HEK293T (cell line): ENCODE measurements at places on chromosomes 3 and 15.

GRCh38 chr3:124088801-124089200, 96.9 kb upstream of the ROPN1 start:
- no peak for DNase-seq

DNA sequence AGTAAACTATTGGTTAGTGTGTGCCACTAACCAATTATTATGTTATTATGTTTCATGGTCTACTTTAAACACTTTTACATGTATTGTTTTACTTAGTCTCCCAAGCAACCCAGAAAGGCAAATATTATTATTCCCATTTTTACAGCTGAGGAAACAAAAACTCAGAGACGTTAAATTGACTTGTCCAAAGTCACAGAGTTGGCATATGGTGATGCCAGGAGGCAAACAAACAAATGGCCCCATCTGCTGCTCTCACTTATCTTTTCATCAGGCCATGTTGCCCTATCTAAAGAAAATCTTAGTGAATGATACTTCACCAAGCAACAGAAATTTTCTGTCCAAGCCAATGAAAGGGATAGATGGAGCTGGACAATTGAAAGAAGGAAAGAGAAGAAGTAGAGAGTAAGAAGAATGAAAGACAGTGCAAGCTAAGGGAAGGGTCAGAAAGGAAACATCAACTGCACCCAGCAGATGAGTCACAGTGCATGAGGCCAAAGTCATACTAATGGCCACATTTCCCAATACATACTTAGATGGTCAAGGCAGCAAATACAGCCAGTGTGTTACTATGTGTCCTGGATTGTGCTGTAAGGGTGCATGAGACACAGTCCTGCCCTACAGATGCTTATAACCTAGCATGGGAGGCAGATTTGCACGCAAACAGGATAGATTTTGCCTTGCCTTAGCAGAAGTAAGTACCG, 266.9 kb downstream of the KCNMB2 start:
- no peak for DNase-seq

DNA sequence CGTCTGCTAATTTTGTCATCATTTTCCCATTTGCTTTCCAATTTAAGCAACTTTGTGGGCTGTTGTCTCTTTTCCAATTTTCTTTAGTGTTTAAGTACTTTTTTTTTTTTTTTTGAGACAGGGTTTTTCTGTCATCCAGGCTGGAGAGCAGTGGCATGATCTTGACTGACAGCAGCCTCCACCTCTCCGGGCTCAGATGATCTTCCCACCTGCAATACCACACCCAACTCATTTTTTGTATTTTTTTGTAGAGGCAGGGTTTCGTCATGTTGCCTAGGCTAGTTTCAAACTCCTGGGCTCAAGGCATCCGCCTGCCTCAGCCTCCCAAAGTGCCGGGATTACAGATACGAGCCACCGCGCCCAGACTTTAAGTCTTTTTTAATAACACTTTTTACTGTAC, 26.2 kb upstream of the EIF4A2 start:
- DNase-seq, result no peak

DNA sequence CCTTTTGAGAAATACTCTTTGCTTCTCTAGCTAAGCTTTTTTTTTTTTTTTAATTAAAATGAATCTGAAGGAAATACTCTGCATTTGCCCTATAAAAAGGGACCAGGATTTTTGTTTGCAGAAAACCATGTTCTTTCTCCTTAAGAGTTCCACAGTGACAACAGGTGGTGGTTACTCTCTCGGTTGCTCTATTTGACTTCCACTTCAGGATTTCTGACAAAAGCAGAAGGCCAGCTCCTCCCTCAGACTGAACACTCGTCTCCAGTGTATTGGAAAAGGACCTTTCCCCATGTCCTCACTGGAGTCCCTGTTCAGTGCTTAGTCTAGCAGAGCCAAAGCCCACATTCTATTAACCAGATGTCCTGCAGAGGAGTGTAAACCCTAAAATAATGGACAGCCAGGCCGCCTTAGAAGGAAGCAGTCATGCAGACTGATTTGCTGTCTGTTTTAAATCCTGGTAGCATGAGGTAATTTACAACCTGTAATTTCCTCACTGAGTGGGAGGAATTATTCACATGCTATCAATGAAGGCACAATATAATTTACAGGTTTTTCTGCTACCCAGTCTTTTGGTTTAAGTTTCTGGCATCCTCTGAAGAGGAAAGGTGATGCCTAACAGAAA, 599.3 kb downstream of the PYDC2 start:
- DNase-seq, result no peak

DNA sequence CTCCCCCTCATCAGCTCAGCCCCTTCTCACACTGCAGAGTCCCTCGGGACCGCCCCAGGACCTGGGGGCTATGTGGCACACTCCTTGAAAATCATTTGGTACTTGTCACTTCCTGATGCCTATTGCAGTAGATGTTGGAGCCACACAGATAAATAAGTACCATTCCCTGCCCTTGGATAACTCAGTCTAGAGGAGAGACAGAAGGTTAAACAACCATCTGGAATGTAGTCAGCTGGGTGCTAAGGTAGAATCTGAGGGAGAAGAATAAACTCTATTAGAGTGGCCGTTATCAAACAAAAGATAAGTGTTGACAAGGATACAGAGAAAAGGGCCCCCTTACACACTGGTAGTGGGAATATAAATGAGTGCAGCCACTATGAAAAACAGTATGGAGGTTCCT, 112.3 kb upstream of the NR2E3 start:
- no peak for DNase-seq

GRCh38 chr3:32577581-32578556, 7.2 kb upstream of the DYNC1LI1 start:
- DNase-seq, result no peak

DNA sequence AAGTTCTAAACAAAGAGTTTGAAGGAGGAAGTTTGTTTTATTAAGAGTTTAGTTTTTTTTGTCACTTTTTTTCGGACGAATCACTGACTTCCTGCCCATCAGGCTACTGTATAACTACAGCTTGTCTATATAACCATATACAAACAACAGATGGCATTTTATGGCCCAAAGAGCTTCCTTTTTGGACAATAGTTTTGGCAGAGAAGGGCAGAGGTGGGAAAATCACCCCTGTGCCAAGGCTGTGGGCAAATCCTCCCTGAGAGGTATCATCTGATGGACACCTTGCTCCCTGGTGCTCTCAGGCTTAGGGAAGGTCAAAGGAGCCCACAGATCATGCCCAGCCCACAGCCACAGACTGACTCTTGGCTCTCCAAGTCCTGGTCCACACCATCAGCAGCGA, 113.4 kb downstream of the OXNAD1 start:
- no peak for DNase-seq

- DNase-seq, result no peak
These were observed 130.8 kb upstream of the PRR20G start for GRCh38 chr3:127418560-127419147.

- DNase-seq, result no peak
These were observed 283.0 kb downstream of the UACA start for GRCh38 chr15:70480196-70480856.

DNA sequence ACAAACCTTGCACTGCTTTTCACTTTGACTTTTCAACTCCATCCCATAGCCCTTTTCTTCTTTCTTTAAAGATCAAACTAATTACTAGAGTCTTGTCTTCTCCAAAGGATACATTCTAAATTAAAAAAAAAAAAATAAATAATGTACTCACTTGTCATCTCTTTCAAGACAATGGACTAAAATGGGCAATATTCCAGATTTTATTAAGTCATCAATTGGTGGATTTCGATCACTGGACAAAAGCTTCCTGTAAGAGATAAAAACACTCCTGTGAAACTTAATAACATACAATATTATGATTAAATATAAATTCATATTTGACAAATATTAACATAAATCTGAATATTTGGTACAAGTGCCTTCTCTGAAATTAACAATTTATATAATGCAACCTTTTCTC, 34.1 kb downstream of the KPNA4 start:
- no peak for DNase-seq

- DNase-seq, result no peak
These were observed 372.3 kb downstream of the SV2B start for GRCh38 chr15:91472316-91472756.

- no peak for DNase-seq
These were observed 12.6 kb downstream of the BFSP2 start for GRCh38 chr3:133412183-133413132.

DNA sequence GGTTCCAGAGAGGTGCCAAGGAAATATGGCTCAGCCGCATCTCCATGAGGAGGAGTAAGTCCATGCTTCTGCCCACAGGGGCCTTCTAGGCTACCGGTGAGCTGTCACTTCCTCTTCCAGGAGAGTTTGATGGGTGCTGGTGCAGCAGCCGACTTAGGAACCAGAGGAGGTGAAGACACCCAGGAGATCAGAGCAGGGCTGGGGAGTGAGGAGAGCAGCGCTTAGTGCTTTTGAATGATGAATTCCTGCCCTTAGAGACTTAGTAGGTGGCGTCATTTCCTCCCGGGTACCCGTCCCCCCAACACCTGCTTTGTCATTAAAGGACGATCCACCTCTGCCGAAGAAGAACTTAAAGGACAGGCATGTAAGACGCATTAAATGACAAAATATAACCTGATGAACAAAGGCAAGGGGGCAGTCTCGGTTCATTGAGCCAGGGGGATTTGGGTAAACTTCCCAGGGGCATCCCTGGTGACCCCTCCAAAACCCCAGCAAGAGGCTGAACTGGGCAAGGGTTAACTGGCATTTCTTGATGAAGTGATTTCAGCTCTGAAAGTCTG, 67.6 kb downstream of the HES1 start:
- DNase-seq, result no peak

DNA sequence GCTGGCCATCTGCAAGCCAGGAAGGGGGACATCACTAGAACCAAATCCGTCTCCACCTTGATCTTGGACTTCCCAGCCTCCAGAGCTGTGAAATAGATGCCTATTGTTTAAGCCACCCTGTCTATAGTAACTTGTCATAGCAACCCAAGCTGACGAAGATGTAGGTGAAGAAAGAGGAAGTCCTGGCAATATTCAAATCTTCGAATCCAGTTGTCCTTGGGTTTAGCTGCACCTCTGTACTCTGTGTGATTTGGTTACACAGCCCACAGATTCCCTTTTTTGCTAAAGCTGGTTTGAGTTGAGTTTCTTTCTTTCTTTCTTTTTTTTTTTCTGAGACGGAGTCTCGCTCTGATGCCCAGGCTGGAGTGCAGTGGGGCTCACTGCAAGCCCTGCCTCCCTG, 68.0 kb upstream of the XCR1 start:
- no peak for DNase-seq

DNA sequence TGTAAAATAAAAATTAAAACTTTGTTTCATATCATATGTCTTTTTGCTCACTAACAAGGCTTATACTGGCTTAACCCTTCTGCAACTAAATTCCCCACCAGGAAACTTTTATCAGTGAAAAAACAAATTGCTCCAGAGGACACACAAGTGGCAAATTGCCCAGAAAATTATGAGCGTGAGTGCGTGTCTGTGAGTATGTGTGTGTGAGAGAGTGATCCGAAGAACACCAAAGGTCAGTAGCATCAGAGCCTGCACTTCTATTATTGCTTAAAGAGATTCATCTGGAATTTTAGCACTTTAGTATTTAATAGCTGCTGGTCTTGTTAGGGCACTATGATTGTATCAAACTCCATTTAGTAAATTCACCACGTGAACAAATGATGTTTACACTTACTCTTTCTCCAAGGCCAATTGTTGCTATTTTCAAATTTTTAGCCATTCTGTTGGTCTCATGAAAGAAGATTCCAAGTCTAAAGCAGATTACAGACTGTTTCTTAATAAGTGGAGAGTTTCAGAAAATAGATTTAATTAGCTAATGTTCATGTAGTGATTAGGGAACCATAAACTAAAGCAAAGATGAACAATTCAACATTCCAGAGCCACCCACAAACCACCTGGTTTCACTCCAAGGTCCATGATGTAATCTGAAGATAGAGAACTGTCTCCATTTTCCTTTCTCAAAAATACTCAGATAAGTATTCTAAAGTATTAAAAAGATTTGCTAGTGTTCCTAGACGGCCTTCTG, 91.1 kb upstream of the IL12A start:
- no peak for DNase-seq

- DNase-seq, result no peak
These were observed 150.9 kb downstream of the FMN1 start for GRCh38 chr15:33043636-33044035.

DNA sequence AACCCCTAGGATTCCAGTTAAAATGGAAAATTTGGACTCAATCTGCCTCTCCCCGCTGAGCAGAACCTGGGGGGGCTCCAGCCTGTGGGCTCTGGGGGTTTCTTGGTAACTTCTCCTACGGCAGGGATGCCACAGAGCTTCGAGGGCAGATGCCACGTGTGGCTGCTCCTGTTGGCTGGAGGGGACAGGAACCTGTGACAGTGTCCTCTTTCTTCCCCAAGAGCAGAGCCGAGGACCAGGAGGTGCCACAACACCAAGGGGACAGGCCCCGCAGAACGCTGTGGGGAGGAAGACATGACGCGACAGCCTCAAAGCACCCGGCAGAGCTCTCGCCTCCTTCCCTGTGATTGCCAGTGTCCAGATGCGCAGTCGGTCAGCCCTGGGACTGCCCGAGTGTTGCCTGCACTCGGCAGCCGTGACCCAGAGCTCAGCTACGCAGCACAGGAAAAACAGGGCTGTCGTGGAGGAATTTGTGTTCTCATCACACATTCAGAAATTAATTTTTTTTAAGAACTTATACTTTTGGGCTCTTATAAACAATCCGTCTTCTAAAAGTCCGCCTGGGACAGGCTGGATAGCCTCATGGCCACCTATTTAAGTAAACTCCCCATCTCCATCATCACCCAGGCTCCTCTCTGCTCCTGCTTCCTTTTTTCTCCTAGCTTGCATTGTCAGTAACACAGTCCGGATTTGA, 131.9 kb upstream of the MEF2A start:
- DNase-seq, result no peak

- DNase-seq, result no peak
These were observed 46.1 kb downstream of the IQSEC1 start for GRCh38 chr3:13027154-13027553.
